ENCODE measurements at places on chromosomes 4 and X.

GRCh38 chr4:173466101-173466500, 63.9 kb downstream of the HAND2 start:
- DNase-seq = no peak

- DNase-seq = no peak
These were observed 5.3 kb downstream of the IGFBP7 start for GRCh38 chr4:57104706-57105560.

GRCh38 chrX:19810006-19810774, 77.2 kb downstream of the SH3KBP1 start:
- no peak for DNase-seq

DNA sequence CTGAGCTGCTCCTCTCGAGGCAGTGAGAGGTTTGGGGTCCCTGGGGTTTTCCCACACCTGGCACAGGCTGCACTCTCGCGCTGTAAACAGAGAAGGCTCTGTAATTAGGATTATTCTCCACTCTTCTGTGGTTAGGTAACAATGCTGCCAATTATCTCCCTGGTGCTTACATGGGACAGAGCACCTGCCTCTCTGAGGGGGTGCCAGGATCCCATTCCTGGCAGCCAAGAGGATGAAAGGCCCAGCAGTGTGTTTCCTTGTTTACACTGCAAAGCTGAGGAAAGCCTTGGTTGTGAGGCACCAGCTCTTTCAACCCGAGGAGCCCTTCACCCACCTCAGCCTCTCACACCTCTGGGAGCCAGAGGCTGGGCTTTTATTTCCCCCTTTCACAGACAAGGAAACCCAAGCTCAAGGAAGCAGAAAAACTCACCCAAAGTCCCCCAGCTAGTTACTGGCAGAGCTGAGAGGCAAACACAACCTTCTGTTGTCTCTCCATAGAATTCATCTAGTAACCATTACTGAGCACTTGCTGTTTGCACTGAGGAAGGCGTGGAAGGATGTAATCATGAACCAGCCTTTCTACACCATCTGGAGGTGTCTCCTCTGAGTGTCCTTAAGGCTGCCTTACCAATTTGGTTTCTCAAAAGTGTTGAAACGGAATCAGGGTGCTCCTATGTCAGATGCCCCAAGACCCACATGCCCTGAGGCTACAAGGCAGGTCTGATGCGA, 39.7 kb upstream of the PROM1 start:
- no peak for DNase-seq

DNA sequence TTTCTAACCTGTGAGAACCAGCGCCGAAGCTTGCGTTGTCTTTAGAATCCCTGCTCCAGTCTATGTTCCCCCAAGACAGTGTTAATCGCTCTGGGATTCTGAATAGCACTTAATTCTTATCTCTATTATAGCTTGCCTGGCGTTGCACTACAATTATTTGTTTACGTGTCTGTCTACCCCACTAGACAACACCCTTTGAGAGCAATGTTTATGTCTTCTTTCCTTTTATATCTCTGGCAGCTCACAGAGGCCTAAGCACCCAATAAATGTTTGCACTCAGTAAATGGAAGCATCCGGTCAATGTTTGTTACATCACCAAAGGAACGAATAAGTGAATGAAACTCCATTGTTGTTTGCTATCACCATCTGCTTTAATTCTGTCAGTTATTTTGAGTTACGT, 4.8 kb upstream of the NHS start:
- DNase-seq = no peak

GRCh38 chr4:90958256-90958895, 831.2 kb downstream of the CCSER1 start:
- no peak for DNase-seq

GRCh38 chrX:72128881-72129280, 2.8 kb downstream of the RTL5 start:
- no peak for DNase-seq

GRCh38 chr4:150382028-150382427, 199.9 kb upstream of the MAB21L2 start:
- DNase-seq = no peak

GRCh38 chr4:61395754-61396153, 195.6 kb downstream of the ADGRL3 start:
- DNase-seq = no peak

DNA sequence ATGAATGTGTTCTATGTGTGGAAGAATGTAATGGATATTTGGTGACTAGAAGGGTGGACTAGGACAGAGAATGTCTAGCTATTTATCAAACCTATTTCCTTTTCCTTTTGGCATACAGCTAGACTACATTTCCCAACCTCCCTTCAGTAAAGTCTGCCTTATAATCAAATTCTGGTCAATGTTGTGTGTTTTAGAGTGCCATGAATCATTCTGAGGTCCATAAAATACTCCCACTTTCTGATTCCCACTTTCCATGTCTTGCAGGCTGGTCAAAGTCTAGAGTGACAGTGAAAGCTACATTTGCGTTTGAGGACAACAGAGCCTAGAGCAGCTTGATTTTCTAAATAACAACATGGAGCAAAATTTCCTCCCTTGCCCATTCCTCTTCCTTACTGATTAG, 217.2 kb downstream of the UGT8 start:
- no peak for DNase-seq

GRCh38 chr4:8069102-8069752, 89.4 kb downstream of the ABLIM2 start:
- no peak for DNase-seq

- peak; percentile 3 for DNase-seq
These were observed 99.2 kb upstream of the TENM3 start for GRCh38 chr4:182143822-182144625.

DNA sequence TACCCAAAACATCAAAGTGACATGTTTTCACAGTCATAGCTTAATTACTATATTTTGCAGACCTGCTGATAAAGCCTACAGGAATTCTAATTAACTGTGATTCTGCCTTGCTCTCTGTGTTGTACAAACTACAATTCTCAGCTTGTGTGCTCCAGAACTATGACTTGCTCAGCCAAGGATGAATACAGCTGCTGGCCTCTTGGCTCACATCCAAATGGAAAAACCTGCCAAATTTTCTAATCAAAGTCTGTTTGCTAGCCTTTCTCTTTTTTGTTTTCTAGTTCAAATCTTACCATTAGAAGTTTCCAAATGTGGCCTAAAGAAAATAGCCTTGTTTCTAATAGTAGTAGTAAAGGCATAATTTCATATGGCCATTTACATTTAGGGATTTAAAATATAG, 1176.8 kb downstream of the FAM133A start:
- DNase-seq = no peak

DNA sequence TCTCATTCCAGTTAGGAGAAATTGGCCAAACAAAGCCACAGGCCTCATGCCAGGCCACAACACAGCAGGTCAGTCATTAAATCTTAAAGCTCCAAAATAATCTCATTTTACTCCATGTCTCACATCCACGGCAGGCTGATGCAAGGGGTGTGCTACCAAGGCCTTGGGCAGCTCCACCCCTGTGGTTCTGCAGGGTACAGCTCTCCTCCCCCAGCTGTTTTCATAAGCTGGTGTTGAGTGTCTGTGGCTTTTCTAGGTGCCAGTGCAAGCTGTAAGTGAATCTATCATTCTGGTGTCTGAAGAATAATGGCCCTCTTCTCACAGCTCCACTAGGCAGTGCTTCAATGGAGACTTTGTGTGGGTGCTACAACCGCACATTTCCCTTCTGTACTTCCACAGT, 949.2 kb downstream of the TECRL start:
- DNase-seq = no peak

DNA sequence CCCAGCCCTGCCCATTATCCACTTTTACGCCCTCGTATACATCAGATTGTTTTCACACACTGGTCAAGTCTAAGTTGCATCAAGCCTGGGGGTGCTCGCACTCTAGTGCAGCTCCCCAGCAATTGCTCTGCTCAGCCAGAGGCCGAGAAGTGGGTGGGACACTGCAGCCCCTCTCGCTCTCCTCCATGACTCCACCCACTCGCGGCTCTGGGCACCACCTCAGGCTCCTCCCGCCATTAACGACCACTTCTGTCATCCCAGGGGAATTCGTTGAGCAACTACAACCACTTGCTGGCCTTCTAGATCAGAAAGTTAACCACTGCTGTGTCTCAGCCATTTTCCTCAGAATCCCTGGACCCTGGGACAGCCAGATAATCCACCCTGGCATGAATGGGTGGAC, 53.6 kb downstream of the ETNPPL start:
- no peak for DNase-seq

GRCh38 chr4:1656132-1656531, 28.0 kb downstream of the FAM53A start:
- no peak for DNase-seq

GRCh38 chr4:67393699-67394281, 151.5 kb downstream of the CENPC start:
- DNase-seq = peak; percentile 15

DNA sequence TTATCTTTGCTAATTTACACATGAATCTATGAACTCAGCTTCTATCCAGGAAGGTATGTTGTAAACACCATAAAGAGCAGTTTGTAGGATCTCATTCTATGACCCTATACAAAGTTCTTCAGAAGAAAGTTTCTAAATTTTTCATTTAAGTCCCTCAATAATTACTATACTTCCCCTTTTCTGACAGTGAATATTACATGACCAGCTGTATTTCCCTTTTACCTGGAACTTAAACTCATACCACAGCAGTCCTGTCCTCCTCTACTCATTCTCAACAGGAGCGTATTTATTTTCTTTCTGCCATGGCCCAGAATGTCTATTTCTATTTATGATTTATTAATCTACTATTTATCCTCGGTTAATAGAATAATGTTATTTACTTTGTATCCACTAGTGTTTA, 15.8 kb downstream of the RASGEF1B start:
- DNase-seq = no peak

GRCh38 chr4:6606465-6607235, 31.7 kb downstream of the MAN2B2 start:
- DNase-seq = no peak

- peak; percentile 3 for DNase-seq
These were observed 214.5 kb upstream of the TACR3 start for GRCh38 chr4:103934178-103934789.

- no peak for DNase-seq
These were observed 184.2 kb downstream of the GASK1B start for GRCh38 chr4:157988641-157989040.

DNA sequence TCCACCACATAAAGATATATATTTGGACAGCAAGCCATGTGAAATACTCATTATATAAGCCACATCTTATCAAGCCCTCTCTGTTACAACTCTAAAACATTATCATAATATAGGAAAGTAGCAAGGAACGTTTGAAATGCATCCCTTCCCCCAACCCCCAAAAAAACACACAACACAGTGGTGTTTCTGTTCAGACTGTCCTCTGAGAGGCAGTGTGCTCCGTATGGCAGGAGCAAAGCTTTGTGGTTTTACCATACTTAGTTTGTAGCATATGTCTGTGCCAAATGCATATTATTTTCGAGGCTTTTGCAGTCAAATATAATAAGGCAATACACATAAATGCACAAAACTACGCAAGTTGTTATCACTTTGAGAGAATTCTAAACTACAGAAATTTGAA, 194.2 kb downstream of the RAPGEF2 start:
- DNase-seq = no peak

GRCh38 chr4:163922302-163922701, 427.8 kb downstream of the TMA16 start:
- DNase-seq = no peak

DNA sequence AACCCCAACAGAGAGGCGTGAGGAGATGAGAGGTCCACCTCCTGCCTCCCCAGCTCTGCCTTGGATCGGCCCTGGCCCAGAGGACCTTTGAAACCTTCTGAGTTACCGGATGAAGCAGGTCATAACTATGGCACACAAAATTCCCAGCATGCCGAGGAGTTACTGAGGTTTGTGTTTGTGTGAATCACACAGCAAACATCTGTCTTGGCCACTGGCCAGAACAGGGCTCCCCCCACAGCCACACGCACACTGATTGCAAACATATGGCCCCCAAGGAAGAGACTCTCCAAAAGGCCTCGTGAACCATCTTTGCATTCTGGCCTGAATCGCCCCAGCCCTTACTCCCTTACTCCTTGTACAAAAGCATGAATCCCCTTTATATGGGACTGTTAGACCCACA, 18.9 kb downstream of the RPS4X start:
- DNase-seq = peak; percentile 44

DNA sequence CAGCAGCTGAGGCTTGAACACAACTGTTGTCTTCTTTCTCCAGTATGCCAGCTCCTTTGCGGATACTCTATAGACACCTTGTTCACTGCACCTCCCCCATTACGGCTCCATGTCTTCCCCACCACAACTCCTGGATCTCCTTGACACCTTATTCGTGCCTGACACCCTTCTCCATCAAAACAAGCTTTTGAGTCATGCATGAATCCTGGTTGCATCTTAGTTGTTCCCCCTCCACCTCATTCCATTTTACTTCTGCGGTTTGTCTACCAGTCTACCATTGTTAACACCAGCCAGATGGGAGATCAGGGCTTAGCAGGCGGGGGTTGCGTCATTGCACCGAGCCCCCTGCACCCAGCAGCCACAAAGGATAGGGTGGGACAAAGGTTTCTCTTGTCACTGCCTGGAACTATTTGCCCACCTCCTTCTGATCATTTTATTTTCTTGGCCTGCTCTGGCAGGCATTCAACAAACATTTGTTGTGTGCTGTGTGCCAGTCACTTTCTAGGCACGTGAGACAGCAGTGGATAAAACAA, 2.0 kb upstream of the CDK16 start:
- DNase-seq = no peak
